ENCODE measurements at places on chromosomes 13 and 19.

GRCh38 chr19:39568604-39569003 is 28.6 kb upstream of the EID2 start:
- DNase-seq: no peak

- DNase-seq: no peak
Measured at GRCh38 chr13:39536274-39536673, 66.7 kb downstream of the LHFPL6 start.

DNA sequence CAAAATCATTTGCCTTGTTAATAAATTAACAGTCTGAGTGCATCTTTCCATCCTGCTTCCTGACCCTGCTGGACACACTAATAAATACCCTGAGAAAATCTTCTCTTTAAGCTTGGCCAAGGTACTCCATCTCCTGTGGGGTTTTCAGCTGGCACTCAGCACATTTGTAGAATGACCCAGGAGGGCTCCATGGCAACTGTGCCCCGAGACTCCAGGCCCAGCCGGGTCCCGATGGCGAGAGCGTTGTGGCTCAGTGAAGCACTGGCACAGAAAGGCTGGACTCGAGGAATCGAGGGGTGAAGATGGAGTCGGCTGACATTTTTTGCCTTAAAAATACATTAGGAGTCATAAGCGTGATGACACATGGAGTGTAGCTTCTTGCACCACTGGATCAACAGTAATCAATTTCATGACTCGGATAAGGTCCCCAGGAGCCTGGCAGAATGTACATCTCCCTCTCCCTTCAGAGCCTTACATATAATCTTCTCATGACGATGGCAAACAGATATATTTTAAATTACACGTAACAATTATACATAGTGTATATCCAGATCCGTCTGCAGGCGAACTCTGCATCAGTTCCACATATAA is 85.4 kb downstream of the SLC7A1 start:
- no peak for DNase-seq

DNA sequence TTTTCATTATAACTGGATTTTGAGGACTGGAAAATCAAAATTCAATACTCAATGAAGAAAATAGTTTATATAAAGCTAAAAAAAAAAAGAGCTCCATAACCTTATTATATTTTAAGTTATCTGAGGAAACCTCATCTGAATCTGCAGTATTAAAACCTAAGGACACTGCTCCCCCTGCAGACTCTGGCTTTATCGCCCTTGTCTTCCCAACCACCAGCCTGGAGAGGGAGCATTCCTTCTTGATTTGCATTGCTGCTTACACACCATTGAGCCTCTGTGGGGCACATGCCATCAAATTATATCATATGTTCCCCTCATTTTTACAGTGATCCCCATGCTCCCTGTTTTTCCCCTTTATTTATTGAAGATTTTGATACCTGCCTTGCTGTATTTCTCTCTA is 871.4 kb upstream of the GPC6 start:
- DNase-seq: no peak

DNA sequence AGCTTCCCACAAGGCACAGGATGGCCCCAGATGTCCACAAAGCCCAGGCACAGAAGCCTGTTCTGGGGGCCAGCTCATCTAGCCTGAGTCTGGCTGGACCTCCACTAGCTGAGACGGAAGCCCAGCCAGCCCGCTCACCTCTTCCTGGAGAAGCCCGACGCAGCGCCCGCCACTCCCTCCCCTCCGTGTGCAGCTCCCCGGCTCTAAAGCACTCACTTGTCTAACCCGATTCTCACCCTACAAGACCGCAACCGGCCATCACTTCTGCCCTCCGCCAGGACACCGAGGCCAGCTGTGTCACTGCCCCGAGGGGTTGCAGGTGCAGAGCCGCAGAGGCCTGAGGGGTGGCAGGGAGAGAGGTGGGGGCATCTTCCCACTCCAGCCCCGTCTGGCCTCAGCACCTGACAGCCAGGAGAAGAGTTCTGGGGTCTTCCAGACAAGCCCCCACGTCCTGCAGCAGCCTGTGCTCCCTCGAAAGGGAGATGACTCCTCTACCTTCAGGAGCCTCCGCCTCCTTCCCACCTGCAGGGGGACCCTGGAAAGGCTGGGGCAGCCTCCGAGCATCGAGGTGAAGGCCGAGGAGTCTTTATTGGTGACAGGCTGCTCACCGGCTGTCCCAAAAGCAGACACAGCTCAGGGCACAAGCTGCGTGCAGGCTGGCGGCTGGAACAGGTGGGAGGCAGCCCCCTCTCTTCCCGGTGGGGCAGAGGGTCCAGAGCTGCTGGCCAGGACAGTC is 5.9 kb upstream of the DIRAS1 start:
- DNase-seq: no peak

DNA sequence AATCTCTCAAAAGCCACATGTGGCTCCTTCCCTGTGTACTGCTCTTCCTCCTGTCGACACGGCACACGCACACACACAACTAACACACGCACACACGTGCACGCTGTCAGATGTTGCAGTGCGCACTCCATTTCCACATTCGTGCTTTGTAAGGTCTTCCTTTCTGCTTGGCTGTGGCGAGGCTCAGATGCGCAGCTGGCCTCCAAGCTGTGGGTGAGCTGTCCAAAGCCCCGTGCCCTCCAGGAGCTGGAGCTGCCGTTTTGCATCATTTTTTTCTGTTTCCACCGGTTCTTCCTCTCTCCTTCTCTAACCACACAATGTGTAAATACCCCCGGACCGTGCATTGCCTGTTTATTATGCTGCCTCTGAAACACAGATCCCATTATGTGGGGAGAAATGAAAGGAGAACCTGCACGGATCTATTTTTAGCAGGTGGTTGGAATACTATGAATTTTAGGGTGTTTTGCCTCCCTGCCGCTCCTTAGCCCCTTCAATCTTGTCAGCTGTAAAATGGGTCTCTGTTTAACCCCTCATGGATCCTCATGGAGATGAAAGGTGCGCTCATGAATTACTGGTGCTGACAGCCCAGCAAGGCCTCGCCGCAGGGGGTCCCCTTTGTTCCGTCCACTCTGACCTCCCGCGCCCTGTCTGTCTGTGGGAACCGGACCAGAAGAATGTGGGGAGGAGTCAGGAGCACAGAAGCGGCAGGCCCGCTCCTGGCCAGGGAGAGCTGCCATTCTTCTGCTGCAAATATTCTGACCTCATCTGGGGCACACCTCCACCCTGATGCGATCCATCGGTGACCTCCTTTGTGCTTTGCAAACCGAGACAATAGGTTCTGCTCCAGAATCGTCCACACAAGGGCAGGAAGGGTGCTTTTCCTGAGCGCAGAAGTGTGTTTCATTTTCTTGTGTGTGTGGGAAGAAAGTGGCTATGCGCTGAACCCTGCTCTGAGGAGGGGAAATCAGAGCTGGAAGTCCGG is 137.7 kb downstream of the SOX1 start:
- no peak for DNase-seq

DNA sequence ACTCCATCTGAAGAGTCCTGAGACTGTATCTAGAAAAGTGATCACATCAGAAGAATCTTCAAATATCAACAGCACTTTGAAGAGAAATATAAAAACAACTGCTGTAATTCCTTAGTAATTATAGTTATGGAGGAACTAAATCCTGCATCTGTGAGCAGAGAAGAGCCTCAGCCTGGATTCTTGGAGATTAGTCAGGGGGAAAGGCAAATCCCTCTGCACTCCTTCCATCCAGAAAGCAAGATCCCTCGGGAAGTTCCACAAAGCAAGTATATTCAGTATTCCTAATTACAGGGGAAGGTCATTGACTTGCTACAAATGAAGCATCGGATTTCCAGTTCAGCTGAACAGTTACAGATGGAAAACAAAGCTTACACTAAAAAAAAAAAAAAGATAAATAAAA is 256.6 kb upstream of the IPO5 start:
- DNase-seq: no peak

DNA sequence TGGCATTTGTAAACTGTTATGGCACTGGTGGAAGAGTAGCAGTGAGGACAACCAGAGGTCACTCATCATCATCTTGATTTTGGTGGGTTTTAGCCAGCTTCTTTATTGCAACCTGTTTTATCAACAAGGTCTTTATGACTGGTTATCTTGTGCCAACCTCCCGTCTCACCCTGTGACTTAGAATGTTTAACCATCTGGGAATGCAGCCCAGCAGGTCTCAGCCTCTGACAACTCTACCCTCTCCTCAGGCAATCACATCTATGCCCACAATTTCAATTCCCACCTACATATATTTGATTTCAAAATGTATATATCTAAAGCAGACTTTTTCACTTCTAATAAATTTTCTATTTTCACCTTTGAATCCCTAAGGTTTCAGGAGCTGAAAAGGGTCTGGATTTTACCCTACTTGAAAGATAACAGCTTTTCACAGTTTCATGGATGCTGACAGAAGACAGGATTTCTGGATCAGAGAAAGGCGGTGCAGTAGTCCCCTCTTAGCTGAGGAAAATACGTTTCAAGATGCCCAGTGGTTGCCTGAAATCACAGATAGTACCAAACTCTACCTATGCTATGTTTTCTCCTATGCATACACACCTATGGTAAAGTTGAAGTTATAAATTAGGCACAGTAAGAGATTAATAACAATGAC is 1171.8 kb downstream of the DIAPH3 start:
- no peak for DNase-seq

- DNase-seq: no peak
Measured at GRCh38 chr13:32642858-32643257, 56.6 kb downstream of the PDS5B start.

DNA sequence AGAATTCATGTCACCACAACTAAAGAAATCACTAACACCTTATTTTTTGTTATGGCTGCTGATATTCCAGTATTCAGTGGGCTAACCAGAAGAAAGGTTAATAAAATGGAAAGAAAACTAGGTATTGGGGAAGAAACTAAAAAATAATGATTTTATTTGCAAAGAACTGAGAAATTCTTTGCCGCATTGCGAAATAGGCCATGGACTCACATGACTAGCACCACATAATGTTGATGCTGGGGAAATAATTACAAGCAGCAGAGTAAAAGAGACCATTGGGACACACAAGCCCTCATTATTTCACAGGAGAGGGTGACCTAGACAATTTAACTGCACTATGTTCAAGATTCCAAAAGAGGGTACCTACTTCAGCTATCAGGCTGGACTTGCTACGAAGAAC is 1411.5 kb downstream of the SLITRK5 start:
- no peak for DNase-seq

- DNase-seq: no peak
Measured at GRCh38 chr19:10776900-10777650, 58.9 kb downstream of the TMED1 start.

DNA sequence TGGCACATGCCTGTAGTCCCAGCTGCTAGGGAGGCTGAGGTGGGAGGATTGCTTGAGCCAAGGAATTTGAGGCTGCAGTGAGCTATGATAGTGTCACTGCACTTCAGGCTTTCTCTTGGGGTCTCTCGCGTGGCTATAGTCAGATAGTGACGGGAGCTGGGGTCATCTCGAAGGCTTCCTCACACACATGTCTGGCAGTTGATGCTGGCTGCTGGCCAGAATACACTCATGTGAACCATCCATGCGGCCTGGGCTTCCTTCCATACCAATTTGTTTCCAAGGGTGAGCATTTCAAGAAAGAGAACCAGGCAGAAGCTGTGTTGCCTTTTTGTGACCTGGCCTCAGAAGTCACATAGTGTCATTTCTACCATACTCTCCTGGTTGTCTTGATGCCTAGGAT is 26.4 kb downstream of the LEUTX start:
- DNase-seq: no peak

DNA sequence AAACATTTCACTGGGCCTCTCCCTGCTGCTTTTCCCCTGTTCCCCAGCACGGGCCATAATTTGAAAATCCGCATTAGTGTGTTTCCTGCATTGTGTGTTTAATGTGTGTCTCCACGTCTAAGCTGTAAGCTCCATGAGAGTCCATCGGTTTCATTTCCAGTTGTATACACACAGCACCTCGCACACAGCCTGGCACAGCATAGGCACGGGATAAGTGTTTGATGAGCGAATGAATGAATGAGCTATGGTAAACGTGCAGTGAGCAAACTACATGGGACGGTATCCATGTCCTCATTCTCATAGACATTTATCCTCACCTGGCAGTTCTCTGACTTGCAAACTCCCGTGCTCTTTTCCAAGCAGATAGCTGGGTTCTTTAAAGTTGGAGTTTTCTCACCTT is 106.1 kb downstream of the RAB20 start:
- no peak for DNase-seq
